ENCODE measurements at places on chromosomes 11 and 22.

- DNase-seq = no peak
Observed at GRCh38 chr11:118980191-118980881, 8.8 kb downstream of the FOXR1 start.

DNA sequence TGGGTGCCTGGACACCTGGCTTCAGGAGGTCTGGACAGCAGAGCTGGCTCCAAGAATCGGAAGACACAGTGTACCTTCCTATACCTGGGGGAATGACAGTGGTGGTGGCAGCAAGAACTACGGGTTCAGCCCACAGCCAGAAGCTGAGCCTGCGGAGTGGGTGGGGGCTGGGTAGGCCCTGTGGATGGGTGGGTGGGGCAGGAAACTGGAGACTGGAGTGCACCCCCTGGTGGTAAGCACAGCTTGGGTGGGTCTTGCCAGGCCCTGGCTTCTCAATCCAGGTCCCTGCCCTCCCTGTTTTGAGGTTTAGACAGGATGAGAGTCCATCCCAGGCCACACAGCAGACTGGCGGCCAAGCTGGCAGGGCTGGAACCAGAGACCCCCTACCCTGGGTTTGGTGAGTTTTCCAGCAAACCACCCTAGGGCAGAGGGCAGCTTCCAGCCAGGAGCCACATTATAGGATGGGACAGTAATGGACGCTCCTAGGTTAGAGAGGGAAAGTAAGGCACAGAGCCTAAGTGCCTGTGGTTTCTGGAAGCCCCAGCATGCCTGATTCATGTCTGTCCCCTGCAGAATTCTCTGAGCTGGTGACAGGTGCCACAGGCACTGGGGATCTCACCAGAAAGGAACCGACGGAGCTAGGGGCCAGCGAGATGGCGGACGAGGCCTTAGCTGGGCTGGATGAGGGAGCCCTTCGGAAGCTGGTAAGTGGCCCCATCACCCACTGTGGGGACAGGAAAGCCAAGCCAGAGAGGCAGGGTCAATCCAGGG lies 1.7 kb downstream of the SMTN start:
- peak; percentile 77 for DNase-seq

DNA sequence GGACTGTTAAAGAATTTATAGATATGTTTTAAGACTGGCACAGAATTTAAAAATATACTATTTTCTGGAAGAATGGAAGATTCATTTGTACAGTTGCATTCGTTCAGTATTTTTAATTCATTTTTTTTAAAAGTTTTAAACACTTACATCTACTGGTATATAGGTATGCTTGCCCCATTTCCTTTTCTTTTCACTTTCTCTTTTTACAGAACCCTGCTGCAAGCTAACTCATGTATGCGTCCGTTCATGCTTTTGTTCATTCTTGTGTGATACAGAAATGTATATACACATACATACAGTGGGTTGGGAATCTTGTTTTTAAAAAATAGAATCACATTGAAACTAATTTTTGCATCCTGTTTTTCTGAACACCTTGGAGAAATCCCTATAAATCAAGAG lies 31.0 kb downstream of the PACS1 start:
- DNase-seq = no peak

- no peak for DNase-seq
Observed at GRCh38 chr11:30089921-30090320, 73.1 kb upstream of the KCNA4 start.

GRCh38 chr11:69249311-69250185 lies 44.4 kb upstream of the MYEOV start:
- peak; percentile 8 for DNase-seq

- DNase-seq = peak; percentile 92
Observed at GRCh38 chr22:26550498-26551033, 38.3 kb upstream of the TFIP11 start.

GRCh38 chr11:133386852-133387251 lies 145.4 kb downstream of the OPCML start:
- no peak for DNase-seq

DNA sequence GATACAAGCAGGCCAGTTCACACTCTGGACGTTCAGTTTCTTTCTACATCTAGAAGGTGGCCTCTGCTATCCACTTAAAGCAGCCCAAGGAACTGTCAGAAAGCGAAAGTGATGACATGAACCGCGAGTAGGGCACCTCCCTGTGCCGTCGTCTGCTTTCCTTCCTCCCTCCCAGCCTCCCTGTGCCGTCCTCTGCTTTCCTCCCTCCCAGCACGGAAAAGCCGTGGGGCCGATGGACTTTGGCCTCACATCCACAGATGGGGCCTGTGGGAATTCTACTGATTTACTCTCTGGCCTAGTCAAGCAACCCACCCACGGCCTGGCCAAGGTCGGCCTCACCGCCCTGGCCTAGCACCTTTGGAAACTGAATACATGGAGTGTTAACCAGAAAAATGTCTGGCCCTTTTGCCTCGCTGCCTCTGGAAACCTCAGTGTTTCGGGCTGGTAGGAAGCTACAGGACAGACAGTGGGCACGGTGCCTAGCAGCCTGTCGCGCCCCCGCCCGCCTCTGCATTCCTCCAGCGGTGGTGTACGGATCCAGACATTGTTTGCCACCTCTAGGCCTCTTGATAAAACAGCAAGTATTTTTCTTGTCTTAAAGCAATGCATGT lies 14.2 kb downstream of the PEX26 start:
- DNase-seq = peak; percentile 78

DNA sequence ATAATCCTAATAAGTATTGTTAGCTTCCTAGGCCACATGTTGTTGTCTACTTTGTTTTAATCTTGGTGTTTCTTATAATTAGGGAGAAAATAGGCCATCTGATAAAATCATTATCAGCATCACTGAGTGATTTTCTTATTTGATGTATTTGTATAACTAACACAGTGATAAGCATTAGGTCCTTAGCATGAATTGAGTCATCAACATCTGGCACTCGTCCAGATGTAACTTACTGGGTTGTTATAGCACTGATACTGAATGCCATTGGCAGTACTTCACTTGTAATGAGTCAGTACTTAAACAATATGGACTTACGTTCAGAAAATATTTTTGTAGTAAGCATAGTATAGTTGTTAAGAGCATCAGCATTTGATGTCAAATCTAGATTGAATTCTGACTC lies 16.2 kb downstream of the API5 start:
- DNase-seq = peak; percentile 97

GRCh38 chr22:28151151-28151816 lies 232.2 kb upstream of the PITPNB start:
- no peak for DNase-seq

DNA sequence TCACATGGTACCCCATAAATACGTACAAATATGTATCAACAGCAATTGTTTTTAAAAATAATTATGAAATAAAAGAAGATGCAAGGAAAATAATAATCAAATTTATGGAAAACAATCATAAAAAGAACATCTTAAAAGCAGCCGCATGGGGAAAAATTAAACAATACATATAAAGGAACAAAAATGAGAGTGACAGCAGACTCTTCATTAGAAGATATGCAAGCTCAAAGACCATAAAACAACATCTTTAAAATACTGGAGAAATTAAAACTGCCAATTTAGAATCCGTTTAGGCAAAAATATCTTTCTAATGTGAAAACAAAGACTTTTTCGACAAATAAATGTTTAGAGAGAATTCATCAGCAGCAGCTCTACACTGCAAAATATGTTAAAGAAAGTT lies 190.6 kb upstream of the C11orf58 start:
- no peak for DNase-seq

Measured in fibroblast of mammary gland (primary cell).